ENCODE measurements at places on chromosomes 16 and 17.

GRCh38 chr17:42484304-42484703 is 25.6 kb downstream of the ATP6V0A1 start:
- DNase-seq = no peak

GRCh38 chr17:1110541-1110861 is 69.3 kb downstream of the ABR start:
- DNase-seq = no peak

DNA sequence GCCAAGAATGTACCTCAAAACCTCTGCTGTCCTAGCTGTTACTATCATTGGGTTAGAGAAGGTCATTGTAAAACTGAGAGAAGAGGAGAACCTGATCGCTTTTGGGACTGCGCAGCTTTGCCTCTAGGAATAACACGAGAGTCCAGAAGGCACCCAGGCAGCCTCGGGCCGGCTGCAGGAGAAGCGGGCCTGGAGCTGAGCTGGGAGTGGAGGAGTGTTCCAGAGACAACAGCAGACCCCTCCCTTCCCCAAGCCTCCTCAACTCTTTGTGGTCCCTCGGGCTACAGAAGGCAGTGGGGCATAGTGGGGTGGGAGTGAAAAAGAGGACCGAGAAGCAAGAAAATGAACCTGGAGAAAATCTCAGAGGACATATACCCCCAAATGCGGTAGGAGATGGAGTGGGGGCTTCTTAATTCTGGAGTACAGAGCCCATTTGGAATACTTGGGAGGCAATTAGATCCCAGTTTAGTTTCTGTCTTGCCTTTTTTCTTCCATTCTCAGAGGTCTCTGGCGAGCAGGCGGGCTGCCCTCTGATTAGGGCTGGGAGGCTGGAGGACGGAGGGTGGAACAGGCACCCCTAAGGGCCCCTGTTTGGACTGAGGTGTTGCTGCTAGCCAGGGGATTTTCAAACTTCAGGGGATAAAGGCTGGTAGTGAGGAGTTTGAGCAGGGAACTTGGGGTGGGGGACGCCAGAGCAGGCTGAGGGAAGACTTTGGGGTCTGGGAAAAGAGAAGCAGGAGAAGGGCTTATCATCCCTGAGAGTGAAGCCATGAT is 13.3 kb upstream of the HOXB2 start:
- no peak for DNase-seq

DNA sequence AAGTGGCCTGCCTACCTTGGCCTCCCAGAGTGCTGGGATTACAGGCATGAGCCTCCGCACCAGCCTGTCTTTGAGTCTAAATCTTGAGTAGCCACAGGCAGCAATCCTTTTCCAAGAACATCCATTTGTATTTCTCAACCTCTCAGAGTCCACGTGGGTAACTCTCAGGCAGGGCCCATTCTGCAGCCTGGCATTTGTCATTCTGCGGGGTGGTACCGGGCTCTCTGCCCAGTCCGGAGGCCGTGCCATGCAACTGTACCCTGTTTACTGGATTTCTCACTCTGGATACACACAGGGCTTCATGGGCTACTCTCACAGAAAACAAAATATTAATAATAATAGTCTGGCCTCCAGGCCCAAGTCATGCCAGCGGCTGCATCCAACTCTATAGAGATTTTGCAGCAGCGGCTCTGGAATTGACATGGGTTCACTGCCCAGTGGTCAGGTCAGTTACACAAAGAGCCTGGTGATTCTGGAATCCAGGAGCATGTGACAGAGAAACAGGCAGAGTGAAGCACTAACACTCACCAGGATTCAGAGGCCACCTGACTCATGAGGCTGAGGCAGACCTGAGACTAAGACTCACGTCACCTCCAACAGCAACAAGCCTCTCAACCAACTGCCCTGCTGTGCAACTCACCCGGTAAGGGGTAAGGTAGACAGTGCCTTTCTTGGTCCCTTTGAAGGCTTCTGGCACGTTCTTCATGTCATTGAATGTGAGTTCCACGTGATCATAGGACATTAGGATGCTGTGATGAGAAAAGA is 4.0 kb downstream of the WBP2 start:
- no peak for DNase-seq

DNA sequence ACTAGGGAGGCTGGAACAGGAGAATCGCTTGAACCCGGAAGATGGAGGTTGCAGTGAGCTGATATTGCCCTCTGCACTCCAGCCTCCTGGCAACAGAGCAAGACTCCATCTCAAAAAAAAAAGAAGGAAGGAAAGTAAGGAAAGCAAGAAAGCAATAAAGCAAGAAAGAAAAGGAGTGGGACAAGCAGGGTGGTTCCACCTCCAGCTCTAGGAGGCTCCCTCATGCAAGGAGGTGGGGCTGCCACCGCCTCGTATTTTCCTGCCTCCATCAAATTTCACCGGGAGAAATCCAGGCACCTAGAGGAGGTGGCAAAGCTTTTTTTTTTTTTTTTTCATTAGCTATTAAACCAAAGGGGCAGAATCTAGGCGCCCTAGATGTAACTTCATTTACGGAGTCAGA is 1.0 kb downstream of the CYB561 start:
- DNase-seq = no peak

DNA sequence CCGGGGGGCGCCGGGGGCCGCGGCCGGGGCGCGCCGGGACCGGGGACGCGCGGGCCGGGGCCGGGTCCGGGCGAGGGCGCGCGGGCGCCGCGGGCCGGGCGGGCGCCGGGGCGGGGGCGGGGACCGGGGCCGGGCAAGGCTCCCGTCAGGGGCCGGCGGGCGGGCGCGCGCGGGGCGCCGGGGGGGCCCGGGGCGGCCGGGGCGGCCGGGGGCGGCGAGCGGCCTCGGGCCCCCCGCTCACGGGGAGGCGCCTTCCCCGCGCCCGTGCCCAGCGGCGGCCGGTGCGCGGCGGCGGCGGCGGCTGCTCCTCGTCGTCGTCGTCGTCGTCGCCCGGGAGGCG is 563 bp downstream of the ZCCHC14 start:
- DNase-seq = no peak

- no peak for DNase-seq
Observed at GRCh38 chr17:62670202-62670821, 42.8 kb downstream of the MRC2 start.

DNA sequence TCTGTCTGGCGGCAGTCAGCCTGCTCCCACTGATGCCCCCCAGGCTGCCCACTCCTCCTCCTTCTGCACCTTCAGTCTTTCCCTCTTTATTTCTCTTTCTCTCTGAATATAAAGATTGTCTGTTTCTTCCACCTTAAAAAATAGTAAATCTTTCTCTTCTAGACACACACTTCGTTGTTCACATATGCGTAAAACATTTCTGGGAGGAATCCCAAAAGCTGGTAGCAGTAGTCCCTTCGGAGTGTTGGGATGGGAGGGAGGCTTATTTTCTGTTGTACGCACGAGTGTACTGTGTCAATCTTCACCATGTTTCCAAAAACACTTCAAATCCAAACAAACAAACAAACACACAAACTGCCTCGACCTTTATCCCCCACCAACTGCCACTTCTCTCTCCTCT is 9.9 kb downstream of the OSBPL7 start:
- no peak for DNase-seq

- DNase-seq = no peak
Observed at GRCh38 chr17:12940699-12941098, 77.1 kb downstream of the ELAC2 start.

GRCh38 chr17:57578608-57579225 is 166.4 kb downstream of the CCDC182 start:
- no peak for DNase-seq

- no peak for DNase-seq
Observed at GRCh38 chr17:81428516-81428915, 33.3 kb downstream of the BAHCC1 start.

DNA sequence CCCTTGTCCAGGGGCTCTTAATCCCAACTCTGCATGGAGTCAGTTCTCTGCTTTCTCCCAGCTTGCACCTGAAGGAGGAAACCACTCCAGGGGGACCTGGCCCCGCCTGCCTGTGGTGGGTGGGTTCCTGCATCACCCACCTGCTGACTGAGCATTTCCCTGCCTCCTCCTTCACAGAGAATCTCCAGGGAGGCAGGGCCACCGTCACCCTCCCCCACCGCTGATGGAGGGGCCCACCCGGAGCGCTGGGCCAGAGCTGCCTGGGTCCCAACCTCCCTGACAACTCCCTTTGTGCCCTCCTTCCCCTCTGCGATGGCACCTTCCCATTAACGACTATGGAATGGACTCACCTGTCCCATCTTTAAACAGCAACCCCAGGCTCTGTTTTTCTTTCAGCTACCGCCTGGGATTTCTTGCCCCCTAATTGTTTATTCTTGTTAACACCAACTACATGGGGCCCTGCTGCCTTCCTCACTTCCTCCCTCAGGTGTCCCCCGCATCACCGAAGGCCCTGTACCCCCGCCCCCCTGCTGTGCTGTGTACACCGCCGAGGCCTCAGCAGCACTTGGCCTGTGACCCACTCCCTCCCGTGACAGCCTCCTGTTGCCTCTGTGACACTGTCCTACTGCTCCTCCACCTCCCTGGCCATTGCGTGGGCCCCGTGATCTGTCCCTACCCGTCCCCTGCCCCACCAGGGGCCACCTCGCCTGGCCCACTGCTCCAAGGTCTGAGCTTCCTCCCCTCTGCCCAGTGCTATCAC is 842 bp upstream of the TEDC2 start:
- DNase-seq = no peak

DNA sequence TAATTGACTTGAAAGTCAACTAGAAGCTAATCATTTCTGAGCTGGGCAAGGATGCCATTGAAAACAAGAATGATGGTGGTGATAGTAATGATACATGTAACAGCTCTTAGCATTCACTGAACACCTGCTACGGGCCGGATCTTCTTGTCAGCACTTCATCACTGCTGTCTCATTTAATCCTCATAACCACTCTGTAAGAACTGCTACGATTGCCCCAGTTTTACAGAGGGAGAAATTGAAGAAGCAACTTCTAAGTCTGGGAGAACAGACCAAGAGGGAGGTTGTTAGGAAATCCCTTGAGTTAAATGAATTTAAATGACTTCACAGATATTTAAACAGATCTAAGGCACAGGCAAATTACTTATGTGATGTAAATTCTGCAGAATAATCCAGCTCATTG is 7.0 kb upstream of the GAN start:
- no peak for DNase-seq

- no peak for DNase-seq
Observed at GRCh38 chr16:62648256-62648655, 612.0 kb upstream of the CDH8 start.

DNA sequence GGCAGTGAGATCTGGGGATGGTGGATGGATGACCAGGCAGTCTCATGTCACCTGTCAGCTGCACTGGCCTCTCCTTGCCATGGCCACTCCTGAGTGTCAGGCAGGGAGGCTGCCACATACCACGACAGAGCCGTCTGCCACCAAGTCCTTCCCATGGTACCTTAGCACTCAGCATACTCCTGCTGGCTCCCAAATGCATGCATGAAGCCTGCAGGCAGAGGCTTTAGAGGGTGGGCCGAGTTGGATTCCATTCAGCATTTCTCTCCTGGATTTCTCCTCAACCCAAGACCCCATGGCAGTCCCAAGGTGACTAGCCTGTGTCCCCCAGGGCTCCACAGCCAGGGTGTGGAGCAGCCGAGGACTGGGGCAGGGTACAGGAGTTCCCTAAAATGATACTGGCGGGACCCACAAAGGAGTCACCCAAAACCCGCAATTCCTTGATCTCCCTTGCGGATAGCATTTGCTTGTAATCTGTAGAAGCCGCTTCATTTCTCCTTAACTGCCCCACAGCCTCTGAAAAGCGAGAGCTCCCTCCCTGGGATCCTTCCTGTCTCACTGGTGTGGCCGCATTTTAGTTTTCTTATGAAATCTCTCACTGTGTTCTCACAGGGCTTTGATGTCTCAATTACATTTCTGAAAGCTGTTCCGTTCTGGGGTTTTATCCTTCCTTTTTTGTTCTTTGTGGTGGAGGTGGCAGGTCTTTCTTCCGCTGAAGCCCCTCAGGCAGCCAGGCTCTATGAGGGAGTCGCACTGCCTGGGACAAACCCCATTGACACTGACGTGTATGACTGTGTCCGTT is 141.4 kb downstream of the SOCS1 start:
- no peak for DNase-seq

- no peak for DNase-seq
Observed at GRCh38 chr16:23575834-23576233, 18.3 kb downstream of the UBFD1 start.

DNA sequence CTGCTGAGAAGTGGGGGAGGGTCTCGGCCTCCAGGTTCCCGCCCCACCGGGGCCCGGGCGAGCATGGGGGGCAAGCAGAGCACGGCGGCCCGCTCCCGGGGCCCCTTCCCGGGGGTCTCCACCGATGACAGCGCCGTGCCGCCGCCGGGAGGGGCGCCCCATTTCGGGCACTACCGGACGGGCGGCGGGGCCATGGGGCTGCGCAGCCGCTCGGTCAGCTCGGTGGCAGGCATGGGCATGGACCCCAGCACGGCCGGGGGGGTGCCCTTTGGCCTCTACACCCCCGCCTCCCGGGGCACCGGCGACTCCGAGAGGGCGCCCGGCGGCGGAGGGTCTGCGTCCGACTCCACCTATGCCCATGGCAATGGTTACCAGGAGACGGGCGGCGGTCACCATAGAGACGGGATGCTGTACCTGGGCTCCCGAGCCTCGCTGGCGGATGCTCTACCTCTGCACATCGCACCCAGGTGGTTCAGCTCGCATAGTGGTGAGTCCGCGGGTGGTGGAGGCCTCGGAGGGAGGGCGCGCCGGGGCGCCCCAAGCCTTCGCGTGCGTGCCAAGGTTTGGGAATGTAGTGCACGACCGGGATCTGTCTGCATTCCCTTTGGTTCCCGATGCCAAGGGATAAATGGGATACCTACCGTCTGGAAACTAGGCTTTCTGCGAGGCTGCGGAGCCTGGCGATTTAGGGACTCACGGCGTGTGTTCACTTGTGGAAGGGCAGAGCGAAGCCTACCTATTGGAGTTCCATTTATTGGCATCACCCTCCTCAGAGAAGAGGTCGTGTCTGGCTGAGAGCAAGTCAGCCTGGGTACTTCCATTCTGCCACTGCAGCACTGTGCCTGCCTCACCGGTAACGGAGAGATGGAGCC is 1.0 kb downstream of the ZNRF1 start:
- DNase-seq = no peak

DNA sequence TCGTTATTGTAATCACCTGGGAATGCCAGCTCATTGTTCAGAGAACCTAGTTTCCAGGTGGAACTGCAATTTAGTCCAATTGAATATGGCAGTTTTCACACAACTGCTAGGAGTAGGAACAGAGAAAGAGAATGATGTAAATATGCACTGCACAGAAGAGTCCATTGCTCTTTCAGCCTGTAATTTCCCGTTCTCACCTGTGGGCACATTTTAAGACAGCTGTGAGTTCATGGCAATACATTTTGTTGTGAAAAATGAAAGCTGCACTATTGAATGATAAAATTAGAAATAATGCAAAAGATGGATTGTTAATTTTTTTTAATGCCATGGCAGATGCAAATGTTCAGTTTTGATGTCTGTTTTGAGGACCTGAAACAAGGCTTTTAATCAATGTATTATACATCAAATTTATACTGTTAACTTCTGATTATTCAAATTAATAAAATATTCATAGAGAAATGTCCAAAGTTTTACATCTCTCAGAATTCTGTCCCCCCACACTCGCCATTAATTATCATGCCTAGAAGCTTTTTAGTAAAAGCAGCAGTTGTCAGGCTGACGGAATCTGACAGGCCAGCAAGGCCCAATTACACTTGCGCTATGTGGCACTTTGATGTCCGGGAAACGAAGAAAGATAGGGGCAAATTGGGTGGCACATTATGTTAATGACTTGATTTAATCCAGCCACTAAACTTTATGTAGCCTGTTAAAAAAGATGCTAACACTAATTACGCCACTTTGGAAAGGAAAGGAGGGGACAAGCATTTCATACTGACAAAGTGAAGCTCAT is 72.2 kb downstream of the RPGRIP1L start:
- DNase-seq = no peak

Data from non-pigmented ciliary epithelial cell (primary cell).